ENCODE measurements at places on chromosomes 1 and 21. TPM values are rescaled to one million over a fixed set of nuclear protein-coding genes. Genes with fewer than 3 reads are reported as not detected.

- DNase-seq, result peak; percentile 23
These were observed 11.3 kb upstream of the BMP8B start for GRCh38 chr1:39799770-39800470.

The ERICH3 gene
- 0.09 TPM for polyA plus RNA-seq

- peak; percentile 62 for DNase-seq
These were observed 550.2 kb downstream of the USP25 start for GRCh38 chr21:16279731-16280581.

- DNase-seq, result no peak
These were observed 148.2 kb upstream of the WNT4 start for GRCh38 chr1:22291057-22291456.

The FCRL2 gene
- polyA plus RNA-seq, result 0.11 TPM

The FCGR1A gene
- polyA plus RNA-seq, result not detected

- DNase-seq, result no peak
These were observed at the start of gene PADI2 for GRCh38 chr1:17119076-17119772. Gene PADI2, minus strand, starts transcription at chr1:17119451. Its CDS starts 80 bp downstream, at chr1:17119371.

DNA sequence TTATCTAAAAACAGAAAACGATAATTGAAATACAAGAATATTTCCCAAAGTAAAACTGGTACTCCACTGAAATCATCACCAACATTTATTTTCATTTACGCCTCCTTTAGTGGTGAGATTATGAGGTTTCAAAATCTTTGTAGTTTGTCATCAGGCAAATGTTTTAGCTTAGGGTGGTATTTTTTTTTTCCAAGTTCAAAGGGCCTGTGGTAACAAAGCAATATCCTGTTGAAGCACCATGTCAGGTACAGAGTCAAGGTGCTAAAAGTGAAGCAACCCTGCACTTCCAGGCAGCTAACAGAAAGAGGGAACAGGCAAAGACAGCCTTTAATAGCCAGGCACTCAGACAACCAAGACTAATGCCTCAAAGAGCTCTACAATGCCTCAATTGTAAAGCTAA, 89.2 kb downstream of the JAK1 start:
- DNase-seq, result no peak

- no peak for DNase-seq
These were observed 31.5 kb upstream of the RIPK4 start for GRCh38 chr21:41798326-41798725.

The HMCN1 gene
- polyA plus RNA-seq, result 13.2 TPM

The FCRL6 gene
- 0.34 TPM for polyA plus RNA-seq

The AKNAD1 gene
- polyA plus RNA-seq, result 1.0 TPM

GRCh38 chr1:106222403-106222802, 834.1 kb upstream of the PRMT6 start:
- DNase-seq, result no peak

DNA sequence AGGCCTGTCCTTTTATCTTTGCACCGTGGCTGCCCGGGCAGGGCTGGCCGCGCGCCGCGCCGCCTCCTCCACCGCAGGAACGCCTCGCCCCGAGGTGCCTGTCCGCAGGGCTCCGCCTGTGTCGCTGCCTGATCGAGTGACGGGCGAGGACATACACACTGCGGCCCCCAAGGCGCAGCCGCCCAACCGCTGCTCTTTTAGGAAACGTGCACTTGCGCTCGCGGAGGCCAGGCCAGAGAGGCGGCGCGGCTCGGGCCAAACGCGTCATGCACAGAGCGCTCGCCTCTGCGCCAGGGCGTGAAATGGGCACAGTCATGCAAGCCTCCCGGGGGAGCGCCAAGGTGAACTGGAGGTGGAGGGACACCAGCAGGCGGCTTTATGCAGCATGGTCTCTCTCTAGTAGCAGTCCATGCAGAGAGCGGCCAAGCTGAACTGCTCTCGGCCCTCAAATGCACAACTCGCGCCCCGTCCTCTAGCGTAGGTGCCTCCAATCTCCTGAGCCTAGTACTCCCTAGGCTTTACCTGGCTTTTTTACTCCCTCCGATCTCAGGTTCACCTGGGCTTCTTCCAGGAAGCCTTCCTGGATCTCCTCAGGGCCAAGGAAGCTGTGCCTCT, 12.9 kb downstream of the TRABD2B start:
- no peak for DNase-seq

The NR5A2 gene
- polyA plus RNA-seq, result 2.3 TPM

The GBP7 gene
- 0.08 TPM for polyA plus RNA-seq

The TENT5C gene
- polyA plus RNA-seq, result 5.2 TPM

GRCh38 chr1:230355128-230355527, 71.0 kb downstream of the PGBD5 start:
- no peak for DNase-seq

The UTS2 gene
- not detected for polyA plus RNA-seq

DNA sequence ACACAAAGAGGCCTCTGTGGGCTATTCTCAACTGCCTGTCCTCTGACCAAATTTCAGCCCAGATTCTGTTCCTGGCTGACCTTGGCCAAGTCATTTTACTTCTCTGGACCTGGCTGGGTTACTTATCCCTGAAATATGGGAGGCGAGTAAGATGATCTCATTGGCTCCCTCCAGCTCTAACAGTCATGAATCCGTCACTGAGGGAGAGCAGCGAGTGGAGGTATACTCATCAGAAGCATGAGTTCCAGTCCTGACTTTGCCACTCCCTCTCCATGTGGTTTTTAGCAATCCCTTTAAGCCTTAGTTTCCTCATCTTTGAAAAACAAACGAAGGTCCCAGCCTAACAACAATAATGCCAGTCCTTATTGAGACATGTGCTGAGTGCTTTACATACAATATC, 63.5 kb downstream of the CCDC185 start:
- no peak for DNase-seq

The PMF1 gene
- 43.8 TPM for polyA plus RNA-seq

DNA sequence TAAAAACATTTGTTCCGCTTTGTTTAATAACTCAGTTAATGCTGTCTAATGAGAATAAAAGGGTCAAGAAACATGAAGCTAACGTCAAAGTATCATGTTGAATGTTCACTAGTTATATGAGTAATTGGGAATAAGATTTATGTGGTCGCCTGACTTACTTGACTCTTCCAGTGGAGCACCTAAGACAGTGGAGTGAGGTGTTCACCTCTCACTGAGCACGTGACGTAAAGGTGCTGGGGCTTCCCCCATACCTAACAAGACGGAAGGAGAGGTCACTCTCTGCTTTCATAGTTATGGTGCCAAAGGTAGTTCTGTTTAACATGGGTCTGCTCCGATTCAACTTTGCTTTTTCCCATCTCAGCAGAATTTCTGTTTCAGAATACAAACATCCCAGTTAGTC, 686 bp downstream of the KMO start:
- DNase-seq, result no peak

DNA sequence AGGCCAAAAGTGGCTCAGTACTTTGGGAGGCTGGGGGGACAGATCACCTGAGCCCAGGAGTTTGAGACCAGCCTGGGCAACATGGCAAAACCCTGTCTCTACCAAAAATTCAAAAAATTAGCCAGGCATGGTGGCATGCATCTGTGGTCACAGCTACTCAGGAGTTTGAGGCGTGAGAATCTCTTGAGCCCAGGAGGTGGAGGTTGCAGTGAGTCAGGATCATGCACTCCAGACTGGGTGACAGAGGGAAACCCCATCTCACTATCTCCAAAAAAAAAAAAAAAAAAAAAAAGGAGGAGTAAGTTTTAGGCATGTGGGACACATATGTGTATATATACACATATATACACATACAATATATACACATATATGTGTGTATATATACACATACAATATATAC, 165.3 kb upstream of the DPYD start:
- DNase-seq, result no peak

DNA sequence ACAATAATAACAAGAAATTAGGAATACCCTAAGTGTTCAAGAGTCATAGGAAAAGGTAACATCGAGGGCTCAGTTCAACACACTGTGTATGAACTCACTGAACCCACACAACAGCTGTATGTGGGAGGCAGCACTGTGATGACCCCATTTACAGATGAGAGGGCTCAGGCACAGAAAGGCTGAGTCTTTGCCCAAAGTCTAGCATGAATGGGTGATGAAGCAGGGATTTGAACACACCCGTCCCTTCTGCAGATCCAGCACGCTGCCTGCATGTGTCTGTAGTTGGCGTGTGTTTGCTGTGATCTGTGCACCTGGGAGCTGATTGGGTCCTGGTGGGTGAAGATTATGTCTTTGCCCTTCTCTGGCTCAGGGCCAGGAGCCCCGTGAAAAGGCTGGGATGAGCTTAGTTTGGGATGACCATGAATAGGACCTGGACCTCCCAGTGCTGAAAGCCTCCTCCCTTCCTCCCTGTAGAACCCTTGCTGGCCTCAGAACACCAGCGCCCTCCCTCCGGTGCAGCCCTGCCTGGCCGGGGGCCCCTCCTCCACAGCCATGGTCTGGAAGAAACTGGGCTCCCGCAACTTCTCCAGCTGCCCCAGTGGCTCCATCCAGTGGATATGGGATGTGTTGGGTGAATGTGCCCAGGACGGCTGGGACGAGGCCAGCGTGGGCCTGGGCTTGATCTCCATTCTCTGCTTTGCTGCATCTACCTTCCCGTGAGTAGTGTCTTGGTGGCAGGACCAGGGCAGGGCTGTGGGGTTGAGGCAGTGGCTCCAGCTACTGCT, 5.2 kb downstream of the SLC66A1 start:
- DNase-seq, result no peak

- DNase-seq, result no peak
These were observed 21.0 kb downstream of the S100A10 start for GRCh38 chr1:151972542-151973248.

- peak; percentile 15 for DNase-seq
These were observed 248.8 kb upstream of the FOXD3 start for GRCh38 chr1:63073309-63074306.

DNA sequence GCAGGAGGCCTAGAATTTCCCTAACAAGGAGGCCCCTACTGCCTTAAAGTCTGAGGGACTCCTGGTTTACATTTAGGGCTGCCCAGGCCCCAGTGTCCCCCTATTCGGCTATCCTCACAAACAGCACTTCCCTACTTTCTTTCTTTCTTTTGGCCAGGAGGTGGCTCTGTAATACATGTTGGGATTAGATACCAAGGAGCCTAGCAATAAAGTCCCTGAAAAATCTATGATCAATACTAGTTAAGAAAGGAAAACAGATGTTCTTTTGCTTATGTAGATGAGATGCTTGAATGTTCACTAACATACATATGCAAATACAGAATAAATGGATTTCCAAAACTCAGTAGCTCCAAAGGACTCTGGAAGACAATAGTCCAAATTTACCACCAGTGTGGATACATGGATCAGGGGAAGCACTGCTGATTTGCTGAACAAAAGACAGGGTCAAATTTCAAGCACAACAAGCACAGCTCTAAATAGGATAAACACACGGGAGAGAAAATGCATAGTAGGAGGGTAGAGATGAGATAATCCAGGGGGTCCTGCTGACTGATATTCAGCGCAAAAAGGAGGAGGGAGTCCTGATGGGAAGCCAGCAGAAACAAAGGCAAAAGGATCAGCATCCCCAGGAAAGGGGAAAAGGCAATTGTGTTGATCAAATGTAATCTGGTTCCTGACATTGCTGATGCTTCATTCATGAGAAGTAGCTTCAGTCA, 240.0 kb downstream of the NUF2 start:
- peak; percentile 16 for DNase-seq

The PRAMEF4 gene
- not detected for polyA plus RNA-seq

The GUCA2B gene
- polyA plus RNA-seq, result not detected

The PLEKHA6 gene
- 3.6 TPM for polyA plus RNA-seq

GRCh38 chr1:7207875-7208646, 422.8 kb downstream of the CAMTA1 start:
- no peak for DNase-seq

DNA sequence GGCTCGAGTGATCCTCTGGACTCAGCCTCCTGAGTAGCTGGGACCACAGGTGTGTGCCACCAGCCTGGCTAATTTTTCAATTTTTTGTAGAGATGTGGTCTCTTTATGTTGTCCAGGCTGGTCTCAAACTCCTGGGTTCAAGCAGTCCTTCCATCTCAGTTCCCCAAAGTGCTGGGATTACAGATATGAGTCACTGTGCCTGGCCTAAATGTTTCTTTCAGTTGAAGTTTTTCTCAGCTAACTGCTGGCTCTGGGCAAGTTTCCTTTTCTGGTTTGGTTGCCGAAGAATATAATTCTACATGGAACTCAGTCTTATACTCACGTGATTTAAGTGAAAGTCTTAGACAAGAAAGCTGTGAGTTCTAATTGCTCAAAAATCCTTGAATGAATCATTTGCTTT, 57.0 kb downstream of the SASS6 start:
- DNase-seq, result no peak

DNA sequence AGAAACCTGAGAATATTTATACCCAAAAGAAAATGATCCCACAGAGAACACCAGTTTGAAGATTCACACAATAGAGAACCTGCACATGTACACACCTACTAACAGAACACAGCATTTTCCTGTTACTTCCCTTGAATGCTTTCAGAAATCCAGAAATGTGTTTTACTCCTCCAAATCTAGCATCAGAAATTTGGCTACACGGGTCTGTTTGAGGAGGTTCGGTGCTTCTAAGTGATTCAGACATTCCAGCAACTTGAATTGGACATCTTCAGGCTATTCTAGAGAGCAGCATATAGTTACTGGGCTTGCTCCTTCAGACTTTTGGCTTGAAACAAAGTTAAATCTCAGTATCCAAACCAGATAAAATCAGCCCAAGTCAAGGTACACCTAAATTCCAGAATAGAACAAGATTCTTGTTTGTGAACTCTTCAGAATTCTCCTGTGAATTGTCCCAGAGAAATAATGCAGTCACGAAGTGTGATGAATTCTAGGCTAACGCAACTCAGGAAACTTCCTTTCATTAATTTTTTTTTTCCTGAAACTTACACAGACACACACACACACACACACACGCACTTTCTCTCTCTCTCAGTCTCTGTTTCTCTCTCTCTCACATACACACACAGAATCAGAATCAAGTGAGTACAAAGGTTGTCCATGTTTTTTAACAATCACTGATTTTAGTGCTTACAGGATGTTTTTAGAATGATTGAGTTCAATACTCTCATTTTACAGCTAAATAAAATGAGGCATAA, 278.4 kb upstream of the SNX7 start:
- no peak for DNase-seq

DNA sequence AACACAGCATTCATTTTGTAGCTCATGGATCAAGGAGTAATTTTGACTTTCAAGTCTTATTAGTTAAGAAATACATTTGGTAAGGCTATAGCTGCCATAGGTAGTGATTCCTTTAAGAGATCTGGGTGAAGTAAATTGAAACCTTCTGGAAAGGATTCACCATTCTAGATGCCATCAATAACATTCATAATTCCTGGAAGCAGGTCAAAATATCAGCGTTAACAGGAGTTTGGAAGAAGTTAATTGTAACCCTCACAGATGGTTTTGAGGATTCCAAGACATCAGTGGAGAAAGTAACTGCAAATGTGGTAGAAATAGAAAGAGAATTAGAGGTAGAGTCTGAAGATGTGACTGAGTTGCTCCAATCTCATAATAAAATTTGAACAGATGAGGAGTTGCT, 216.6 kb downstream of the GREM2 start:
- no peak for DNase-seq

DNA sequence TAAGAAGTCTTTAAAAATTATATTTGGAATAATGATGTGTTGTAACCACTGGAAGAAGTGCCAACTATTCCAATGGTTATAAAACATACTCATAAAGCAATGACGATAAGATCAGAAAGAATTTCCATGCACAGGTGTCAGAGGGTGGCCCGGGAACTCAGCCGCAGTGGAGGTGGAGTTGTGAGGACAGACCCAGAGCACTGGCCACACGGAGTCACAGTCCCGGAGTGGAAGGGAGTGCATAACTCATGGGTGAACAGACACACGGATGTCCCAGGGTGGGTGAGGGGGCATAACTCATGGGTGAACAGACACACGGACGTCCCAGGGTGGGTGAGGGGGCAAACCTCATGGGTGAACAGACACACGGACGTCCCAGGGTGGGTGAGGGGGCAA, 2.5 kb downstream of the KRTAP10-4 start:
- no peak for DNase-seq
